H1 (cell line): ENCODE measurements at places on chromosomes 6 and 20.

GRCh38 chr6:168640181-168640580, 199.2 kb downstream of the SMOC2 start:
- no peak for DNase-seq

- no peak for DNase-seq
Observed at GRCh38 chr6:91083211-91083610, 496.3 kb upstream of the MAP3K7 start.

DNA sequence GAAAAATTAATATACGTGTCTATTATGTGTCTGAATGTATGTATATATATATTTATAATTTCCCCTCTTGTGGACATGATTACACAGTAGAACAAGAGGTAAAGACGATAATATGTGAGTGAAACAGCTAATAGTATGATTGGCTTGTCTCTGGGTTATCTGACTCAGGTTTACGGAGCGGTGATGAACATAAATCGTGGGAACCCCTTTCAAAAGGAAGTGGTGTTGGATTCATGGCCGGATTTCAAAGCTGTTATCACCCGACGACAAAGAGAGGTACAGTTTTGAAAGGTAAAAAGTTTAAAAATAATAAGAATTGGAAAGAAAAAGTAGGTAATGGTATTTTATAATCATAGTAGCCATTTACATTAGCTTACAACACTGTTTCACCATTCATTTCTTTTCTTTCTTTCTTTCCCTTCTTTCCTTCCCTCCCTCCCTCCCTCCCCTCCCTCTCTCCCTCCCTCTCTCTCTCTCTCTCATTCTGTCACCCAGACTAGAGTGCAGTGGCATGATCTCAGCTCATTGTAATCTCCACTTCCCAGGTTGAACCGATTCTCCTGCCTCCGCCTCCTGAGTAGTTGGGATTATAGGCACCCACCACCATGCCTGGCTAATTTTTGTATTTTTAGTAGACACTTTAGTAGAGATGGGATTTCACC, 15.9 kb downstream of the GLYATL3 start:
- no peak for DNase-seq

DNA sequence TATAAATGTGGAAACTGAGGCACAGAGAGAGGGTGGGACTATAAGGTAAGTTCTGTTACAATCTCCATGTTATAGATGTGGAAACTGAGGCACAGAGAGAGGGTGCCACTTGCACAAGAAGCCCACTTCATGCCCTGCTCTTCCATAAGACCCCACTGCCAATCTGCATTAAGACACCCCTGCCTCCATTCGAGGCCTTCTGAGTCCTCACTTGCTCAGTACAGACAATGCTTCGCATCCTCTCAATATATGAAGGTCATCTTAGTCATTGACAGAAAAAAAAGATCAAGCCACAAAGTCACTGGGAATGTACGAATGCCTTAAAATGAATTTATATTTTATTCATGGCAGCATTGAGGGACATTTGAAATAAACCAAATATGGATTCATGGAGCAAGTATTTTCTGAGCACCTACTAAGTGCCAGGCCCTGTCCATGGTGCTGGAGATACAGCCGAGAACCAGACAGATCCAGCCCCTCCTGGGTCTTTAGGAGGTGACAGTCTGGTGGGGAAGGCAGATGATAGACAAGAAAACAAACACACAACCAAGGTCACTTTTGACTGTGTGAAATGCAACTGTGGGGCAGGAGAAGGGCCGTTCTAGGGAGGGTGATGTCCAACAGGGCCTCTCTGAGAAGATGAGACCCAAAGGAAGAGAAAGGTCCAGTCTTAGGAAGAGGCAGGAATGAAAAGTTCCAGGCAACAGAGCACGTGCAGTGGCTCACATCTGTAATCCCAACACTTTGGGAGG, 92.5 kb upstream of the PTPN1 start:
- no peak for DNase-seq

DNA sequence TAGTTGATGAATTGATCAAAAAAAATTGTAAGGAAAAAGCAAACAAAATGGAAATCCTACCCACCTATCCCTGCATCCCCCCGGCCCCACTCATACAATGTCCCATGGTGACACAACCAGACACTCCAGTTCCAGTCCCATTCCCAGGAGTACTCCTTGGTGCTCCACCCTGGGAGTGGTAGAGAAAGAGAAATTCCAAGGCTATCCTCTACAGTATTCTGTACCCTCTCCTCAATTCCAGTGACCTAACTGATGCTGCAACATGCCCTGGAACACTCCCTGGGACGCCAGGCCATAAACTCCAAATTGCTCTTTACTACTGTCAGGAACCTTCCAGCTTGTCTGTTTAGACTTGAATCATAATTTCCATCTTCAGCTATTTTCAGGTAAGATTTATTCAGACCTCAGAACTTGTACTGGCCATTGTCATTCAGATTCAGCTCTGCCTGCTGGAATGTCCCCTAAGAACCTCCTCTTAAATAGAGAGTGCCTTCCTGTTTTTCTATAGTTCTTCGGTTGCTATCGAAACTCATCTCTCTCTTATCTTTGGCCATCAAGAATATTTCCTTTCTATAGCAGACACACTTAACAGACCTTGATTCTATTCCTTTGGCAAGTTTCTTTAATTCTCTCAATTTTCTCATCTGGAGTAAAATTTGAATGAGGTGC, 8.7 kb downstream of the GPX6 start:
- no peak for DNase-seq

- no peak for DNase-seq
Observed at GRCh38 chr6:103893141-103893581, 966.6 kb downstream of the HACE1 start.

DNA sequence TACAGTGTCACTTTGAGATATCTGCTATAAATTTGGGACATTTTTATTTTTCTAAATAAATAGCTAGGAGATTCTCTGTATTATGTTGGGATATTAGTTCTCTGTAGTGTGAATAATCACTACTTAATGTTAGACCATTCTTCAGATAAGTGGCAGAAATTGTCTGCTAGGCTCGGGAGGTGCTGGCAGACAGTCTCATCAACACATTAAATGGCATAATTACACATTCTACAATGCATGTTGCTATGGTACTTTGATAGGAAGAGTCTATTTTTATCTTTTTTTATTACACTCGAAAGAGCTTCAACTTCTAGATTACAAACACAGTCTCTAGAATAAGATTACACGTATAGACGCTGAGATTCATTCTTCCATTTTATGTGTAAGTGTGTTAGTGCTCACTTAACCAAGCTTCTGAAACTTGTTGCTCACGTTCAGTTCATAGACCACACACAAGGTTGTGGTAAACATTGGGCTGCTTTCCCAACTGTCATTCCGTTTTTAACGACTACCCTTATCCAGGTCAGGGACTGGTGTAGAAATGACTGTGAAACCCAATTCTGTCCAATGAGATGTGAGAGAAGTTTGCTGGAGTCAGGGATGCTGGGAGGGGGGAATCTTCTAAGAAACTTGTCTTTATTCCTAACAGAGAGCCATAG, 78.6 kb downstream of the TPBG start:
- DNase-seq = no peak

- no peak for DNase-seq
Observed at GRCh38 chr20:24739746-24740145, 209.3 kb upstream of the CST7 start.

- no peak for DNase-seq
Observed at GRCh38 chr6:107493158-107494057, 3.5 kb downstream of the SOBP start.

DNA sequence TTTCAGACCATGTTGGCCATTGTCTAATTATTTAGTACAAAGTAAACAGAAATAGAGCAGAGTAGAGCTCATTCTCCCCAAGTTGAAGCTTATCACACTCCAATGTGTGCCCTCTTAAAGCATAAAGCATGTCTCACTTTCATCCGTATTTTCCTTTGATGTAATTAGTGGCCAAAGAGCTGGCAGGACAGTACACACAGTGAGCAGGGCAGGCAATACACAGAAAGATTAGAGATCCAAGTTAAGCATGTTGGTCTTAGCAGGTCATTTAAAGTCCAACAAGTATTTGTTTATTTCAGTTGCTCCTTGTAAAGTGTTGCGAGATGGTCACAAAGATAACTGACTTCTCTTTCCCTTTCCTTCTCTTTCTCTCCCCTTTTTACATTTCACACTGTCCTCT, 47.2 kb downstream of the RFX6 start:
- DNase-seq = no peak

GRCh38 chr6:115358616-115359015, 702.1 kb downstream of the FRK start:
- no peak for DNase-seq

GRCh38 chr6:25709761-25710160, 44.8 kb upstream of the SLC17A4 start:
- DNase-seq = no peak

DNA sequence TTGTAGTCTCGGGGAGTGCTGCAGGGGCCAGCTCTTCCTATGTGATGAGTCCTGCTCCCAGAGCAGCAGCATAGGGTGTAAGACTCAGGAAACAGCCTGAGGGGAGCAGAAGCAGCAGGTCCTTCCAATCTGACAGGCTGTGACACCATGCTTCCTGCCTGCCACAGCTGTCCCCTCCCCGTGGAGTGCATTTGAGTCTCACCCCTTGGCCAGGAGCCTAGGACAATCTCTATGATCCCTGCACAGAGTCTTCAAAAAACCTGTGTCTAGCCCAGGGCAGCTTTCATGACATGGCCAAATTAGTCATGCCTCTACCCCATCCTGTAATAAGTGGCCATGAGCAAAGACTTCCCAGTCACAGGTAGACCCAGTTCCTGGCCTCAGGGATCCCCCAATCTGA, 23.1 kb upstream of the LRFN2 start:
- no peak for DNase-seq

DNA sequence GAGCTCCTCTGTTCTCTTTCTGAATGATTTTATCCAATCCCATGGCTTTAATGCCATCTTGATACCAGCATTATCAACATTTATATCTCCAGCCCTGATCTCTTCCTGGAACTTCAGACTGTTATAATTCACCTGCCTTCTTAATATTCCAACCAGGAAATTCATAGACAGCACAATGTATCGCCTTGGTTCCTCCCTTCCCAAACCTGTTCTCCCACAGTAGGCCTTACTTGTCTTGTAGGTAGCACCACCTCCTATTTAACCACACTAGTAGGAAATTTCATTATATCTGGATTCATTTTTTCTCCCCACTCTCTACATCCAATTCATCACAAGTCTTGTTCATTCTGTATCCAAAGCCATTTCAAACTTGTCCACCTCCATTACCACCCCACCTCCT, 106.3 kb upstream of the SHLD1 start:
- DNase-seq = no peak

GRCh38 chr6:88059191-88059590, 11.6 kb downstream of the SPACA1 start:
- DNase-seq = no peak

DNA sequence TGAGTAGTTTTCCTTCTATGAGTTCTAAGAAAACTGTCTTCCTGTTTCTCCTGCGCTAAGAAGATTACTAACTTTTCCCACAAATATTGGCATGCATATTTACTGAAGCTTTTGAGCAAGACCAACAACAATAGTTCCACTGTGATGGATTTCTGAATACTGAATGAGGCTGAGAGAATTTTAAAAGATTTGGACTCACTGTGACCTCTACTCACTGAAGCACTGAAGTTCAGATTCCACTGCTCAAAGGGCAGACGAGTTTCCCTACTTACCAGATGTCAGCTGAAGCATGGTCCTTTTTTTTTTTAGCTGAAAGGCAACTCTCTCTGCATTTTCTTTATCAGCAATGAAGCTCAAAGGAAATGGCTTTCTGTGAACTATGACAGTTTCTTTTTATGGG, 718.5 kb downstream of the RFPL4B start:
- DNase-seq = no peak

GRCh38 chr6:32816746-32817204, at the start of gene HLA-DOB:
TSS of gene HLA-DOB (minus strand) at chr6:32817002. CDS start at chr6:32816951, 51 bp downstream.
- DNase-seq = no peak

DNA sequence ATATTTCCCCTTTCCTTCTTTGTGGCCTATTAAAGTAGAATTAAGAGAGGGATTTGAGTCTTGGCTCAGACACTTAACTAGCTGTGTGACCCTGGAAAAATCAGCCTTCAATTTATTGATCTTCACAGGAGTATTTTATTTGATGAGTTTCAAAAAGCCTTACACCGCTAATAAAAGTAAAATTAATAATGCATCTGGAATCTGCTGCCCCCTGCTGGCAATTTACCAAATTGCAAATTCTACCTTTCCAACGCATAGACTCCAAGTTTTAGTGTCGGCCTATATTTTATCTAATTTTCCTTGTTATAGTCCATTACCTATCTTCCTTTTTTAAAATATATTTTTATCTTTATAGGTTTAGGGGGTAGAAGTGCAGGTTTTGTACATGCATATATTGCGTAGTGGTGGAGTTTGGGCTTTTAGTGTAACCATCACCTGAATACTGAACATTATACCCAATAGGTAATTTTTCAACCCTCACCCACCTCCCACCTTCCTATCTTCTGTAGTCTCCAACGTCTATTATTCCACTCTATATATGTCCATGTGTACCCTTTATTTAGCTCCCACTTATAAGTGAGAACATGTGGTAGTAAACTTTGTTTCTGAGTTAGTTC, 46.3 kb downstream of the GOPC start:
- no peak for DNase-seq

GRCh38 chr6:35600659-35601125, 88.0 kb upstream of the TULP1 start:
- no peak for DNase-seq

DNA sequence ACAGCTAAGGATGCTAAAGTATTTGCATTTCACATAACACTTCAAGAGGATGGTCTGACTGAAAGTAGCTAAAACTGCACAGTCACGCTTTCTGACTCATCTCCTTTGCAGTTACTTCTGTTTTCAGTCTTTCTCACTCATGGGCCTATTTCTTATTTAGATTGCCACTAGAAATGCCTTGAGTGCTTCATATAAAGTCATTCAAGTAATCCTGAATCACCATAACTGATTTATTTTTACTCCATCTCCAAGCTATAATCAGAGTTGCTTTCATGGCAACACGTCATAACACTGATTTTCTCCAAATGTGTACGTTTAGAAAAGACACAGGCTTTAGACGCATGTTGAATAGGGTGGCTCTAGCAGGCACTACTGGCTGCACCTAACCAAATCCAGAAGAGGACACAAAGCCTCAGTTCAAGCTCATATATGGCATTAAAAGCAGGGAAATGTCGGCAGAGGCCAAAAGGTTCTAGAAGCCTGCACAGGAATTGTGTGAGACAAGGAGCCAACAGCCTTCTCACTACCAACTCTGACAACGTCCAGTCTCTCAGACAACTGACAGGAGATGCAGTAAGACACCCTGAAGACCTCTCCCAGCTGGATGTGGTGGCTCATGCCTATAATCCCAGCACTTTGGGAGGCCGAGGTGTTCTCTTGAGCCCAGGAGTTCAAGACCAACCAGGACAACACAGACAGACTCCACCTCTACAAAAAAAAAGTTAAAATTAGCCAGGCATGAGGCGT, 64.1 kb upstream of the BEND6 start:
- no peak for DNase-seq
